IMR-90 (cell line): ENCODE measurements at places on chromosomes 1 and 21.
A peak's percentile ranks its signal among the peaks of the same experiment; 100 is the strongest.

DNA sequence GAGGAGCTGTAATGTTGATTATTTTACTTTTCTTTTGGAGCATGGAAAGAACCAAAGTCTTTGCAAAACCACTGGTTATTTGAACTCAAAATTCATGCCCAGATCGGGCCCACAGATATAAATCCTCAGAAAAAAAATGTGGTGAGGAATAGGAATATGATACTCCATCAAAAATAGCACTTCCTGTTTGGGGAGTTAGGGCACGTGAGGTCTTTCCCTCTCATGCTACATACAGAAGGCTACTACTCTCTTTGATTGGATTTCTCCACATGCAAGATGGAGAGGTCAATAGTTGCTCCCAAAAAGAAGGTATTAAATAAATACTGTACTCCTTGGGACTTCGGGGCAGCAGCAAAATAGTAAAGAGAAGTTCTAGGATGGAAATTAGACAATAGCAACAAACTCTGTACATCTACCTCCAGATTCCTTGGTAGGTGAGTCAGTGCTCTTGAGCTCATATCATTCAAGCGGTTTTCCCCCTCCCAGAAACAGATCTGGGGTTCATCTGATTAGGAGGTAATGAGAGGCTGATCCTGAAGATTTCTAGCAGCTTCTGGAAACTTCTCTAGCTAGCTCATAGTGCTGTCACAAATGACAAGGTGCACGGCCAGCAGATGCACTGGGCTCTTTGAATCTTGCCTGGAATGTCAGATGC lies 47.1 kb downstream of the SLC9C2 start:
- DNase-seq, result no peak

DNA sequence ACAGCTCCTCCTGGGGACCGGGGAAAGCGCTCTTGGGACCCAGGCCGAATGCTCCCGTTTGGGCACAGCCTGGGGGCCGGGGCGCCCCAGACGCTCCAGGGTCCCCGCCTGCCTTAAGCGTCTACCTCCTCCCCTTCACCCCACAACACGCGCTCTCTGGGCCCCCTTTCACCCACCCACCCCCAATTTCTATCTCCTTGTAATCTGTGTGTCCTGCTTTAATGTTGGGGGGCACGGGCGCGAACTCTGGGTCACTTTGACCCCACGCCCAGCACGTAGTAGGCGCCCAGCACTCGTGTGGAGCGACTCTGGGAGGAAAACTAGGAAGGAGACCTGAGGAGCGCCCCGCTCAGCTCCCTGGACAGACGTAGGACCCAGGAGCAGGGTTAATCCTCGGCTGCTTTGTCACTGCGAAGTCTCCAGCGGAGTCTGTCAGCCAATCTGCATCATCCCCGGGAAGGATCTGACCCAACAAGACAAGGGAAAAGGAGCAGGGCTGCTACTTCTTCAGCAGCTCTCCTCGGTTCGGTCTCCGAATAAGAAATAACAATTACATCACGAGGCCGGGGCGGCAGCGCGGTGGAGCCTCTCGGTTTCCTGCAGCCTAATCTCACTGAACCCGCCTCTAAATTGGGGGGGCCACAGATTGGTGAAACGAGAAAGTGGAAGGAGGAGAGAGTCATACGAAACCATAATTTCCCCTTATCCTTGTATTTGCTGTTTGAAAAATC lies 757 bp upstream of the NRIP1 start:
- DNase-seq, result peak; percentile 86

- no peak for DNase-seq
These were observed 21.5 kb downstream of the PRKACB start for GRCh38 chr1:84165601-84166000.

- DNase-seq, result no peak
These were observed 11.5 kb downstream of the FCRL5 start for GRCh38 chr1:157540852-157541251.

- no peak for DNase-seq
These were observed 37.9 kb downstream of the LHX4 start for GRCh38 chr1:180267761-180268555.
